Activated naive CD8-positive, alpha-beta T cell treated with anti-CD3 and anti-CD28 coated beads for 36 hours (primary cell): ENCODE measurements at places on chromosomes 4 and X.

DNA sequence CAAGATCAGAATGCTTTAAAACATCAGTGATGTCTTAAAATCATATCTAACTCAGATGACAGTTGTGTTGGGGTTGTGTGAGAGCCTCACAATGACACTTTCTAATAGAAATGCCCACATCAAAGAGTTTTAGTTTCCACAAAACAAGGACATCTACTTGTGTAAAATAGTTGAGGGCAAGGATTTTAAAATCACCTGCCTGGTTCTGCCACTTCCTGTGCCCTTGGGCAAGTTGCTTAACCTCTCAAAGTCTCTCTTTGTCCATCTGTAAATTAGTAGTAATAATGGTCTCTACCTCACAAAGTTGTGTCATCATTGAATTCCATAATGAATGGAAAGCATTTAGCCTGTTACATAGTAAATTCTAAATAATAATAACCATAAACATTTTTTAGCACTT lies 41.9 kb upstream of the RELL1 start:
- no peak for DNase-seq

DNA sequence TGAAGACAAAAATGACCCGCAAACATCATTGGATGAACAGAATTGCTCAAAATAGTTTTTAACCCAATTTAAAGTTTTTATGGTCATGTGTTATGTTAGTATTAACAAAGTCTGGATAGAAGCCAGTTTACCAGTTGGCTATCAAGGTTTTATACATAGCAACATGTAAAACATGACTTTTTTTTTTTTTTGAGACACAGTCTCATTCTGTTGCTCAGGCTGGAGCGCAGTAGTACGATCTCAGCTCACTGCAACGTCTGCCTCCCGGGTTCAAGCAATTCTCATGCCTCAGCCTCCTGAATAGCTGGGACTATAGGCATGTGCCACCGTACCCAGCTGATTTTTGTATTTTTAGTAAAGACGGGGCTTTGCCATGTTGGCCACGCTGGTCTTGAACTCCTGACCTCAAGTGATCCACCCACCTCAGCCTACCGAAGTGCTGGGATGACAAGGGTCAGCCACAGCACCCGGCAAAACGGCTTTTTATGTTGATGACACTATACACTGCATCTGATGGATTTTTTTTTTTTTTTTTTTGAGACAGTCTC lies 3.4 kb downstream of the SAT1 start:
- no peak for DNase-seq

GRCh38 chrX:130788786-130789581 lies 114.0 kb downstream of the ENOX2 start:
- no peak for DNase-seq

DNA sequence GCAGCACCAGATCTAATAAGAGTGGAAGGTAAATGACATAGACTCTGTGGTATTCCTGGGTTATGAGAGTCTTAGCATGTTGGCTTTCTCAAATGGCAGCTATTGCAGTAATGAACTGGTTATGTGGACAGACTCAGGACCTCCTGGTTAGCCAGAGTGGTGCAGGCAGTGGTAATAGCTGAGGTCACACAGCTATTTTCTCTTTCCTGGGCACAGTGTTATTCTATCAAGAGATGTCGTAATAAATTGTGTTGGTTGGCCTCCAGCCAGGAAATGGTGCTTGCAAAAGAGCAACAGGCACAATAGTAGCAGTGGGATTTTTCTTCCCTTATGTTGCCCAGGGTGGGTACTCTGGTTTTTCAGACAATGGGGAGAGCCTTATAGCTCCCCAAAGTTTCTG lies 279.2 kb upstream of the FGF16 start:
- no peak for DNase-seq

DNA sequence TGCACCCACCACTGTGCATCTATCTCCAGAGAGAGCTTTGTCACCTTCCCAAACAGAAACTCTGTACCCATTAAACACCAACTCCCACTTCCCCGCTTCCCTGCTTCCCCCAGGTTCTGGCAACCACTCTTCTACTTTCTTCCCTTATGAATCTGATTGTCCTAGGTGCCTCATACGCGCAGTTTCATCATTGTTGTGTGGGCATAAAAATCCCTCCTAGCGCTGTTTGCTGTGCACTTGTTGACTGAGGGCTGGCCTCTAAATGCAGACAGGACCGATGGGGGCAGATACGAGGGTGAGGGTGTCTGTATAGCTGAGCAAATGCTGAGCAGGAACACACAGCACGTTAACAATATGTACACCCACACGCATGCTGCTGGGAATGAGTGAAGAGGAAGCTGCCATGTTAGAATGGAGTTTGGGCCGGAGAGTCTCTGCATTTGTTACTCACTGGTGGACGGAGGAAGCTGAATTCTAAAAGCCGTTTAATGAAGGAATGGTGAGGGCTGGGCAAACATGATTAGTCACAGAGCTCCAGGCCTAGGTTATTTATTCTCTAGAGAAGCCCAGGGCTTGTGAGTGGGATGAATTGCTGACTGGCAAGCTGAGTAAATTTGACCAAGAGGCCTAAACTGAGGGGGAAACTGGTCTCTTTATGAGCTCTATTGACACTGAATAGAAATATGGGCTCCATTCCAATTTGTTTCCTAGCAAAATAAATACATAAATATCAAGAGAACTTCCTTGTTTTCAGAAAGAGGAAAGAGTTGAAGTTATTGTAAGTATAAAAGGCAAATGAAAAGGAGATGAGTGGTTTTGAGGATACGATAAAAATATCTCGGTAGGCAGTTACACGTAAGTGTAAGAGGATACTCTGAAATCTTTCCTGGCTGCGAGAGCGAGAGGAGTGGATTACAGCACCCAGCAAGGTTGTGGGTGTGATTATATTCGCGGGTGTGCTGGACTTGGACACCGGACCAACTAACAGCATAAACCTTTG lies 95.9 kb upstream of the RPS6KA3 start:
- no peak for DNase-seq

DNA sequence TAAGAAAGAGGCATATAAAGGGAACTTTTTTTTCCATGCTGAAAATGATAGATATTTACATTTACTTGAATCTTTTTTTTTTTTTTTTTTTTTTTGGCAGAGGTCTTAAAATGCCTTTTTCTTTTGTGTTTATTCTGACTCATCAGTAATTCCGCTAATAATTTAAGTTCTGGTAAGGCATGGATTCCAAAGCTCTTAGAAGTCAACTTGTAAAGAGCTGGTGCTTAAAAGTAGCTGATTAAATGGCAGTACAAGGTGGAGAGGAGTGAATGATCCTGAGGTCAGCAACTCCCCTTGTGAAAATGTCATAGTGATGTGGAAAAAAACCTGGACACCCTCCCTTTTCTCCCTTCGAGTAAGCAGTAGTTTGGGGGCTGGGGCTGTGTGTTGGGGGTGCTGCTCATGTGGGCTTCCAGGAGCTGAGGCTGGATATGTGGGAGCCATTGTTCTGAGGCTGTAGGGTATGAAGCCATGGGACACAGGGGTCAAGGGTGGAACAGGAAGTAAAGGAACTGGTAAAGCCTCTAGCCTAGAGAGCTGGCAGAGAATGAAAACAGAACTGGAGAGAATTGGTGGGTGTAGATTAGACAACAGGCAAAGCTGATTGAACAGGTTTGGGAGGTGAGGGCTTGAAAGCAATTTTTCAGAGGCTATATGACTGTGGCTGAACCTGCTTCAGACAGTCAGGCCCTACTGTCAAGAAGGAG lies 41.0 kb upstream of the PITX2 start:
- DNase-seq: no peak

DNA sequence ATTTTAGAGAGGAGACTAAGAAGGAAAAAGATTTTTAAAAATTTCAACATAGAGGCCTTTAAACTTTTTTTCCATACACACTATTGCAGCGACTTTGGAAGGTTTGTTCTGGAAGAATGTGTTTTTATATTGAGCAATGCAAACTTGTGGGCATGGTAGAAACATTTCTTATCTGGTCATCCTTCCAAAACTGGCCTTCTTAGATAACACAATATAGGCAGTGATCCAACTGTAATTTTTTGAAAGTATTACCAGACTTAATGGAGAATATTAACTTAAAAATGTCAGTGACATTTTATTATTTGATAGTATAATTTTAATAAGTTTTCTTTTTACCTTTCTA lies 25.6 kb downstream of the FHDC1 start:
- no peak for DNase-seq

GRCh38 chr4:25484243-25484721 lies 107.2 kb downstream of the ANAPC4 start:
- DNase-seq: no peak
